ENCODE measurements at places on chromosomes 4 and X. TPM values are rescaled to one million over a fixed set of nuclear protein-coding genes. Genes with fewer than 3 reads are reported as not detected.

DNA sequence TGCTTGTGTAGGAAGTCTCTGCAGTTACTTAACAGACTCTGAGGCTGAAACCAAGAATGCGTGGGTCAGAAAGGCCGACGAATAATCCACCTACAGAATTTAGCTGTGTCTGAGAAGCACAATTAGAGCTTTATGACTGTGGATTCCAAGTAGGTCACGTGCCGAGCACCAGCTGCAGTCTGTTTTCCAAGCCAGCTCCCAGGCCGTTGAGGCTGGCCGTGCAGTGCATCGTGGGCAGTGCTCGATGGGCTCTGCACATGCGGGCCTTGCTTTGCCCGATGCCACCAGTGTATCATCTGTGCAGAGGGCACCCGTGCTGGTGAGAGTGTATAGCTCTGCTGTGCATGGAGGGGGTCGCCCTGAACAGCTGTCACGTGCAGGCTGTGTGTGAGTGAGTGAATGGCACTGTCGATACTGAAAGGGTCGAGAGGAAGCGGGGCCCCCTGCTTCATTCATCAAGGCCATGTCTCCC, 67.5 kb upstream of the CLDN34 start:
- DNase-seq, result no peak

GAGE12J gene
- total RNA-seq, result not detected

GRCh38 chr4:65559270-65559669, 111.0 kb downstream of the EPHA5 start:
- no peak for DNase-seq

DNA sequence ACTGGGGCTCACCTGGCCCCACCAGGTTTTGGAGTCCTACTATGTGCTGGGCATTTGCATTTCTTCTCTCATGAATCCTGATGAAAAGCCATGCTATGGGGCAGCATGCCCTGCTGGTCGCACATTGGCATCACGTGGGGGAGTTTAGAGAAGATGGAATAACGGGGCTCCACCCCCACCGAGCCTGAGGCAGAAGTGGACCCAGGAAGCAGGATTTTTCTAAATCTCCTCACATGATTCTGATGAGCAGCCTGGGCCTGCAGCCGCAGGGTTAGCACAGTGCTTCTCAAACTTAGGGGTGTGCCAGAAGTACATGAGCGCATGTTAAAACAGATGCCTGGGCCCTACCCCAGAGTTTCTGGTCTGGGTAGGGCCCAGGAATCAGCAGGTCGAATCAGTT, 4.6 kb upstream of the SORCS2 start:
- DNase-seq, result no peak

DNA sequence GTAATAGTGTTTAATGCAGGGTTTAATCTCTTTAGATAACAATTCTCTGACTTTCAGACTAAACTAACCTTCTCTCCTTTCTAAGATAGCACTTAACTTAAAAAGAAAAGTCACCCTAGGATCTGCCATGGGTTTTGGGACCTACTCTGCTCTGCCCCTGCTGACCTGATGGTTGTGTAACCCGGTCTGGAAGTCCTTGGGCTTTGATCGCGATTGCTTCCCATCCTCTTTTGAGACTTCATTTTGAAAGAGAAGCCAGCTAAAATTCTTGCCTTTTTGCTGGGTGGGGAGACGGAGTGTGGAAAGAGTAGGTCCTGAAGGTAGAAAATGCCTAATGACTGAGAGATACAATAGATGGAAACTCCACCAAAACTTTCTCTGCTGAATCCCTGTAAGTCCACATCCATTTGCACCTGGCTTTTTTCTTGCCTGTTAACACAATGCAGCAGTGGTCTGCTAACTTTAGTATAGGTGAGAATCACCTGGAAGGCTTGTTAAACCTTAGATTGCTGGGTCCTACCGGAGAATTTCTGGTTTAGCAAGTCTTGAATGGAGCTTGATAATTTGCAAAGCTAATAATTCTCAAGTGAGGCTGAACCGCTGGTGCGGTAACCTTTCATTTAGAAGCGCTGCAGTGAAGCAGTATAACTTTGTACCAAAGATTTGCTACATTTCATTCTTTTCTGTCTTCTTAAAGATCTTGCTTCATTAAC, 45.6 kb upstream of the CCSER1 start:
- DNase-seq, result no peak

SPIN2A gene
- 0.52 TPM for total RNA-seq

Data from left cardiac atrium (tissue), 4 donors.